ENCODE measurements at places on chromosomes 2 and 18.

DNA sequence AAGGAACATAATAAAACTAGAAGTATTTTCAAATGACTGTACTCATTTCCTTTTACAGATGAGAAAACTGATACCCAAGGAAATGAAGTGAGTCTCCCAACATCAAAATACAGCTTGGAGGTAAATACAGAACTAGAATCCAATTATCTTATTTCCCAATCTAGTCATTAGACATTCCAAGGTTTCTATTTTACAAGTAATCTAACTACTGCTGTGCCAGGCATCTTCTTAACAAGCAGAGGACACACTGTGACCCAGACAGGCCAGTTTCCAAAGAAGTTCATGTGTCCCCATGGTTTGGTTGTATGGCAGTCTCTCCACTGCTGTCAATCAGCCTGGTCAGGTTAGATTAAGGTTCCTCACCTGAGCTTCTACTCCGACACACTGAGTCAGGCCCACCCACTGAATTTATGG lies 143.5 kb downstream of the THADA start:
- no peak for DNase-seq

DNA sequence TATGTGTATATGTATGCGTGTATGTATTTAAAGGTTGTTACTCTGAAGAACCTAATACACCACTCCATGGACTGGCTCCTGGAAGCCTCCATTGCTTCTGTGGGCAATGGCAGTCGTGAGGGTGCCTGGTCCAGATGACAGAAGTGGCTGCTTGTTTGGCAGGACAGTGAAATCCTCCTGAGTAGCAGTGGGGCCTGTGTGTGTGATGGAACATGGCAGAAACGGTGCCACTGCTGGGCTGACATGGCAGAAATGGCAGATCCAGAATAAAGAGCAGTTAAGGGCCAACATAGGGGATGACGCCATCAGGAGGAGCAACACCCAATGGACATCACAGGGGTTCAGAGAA lies 6.1 kb upstream of the CPLX4 start:
- DNase-seq = no peak

DNA sequence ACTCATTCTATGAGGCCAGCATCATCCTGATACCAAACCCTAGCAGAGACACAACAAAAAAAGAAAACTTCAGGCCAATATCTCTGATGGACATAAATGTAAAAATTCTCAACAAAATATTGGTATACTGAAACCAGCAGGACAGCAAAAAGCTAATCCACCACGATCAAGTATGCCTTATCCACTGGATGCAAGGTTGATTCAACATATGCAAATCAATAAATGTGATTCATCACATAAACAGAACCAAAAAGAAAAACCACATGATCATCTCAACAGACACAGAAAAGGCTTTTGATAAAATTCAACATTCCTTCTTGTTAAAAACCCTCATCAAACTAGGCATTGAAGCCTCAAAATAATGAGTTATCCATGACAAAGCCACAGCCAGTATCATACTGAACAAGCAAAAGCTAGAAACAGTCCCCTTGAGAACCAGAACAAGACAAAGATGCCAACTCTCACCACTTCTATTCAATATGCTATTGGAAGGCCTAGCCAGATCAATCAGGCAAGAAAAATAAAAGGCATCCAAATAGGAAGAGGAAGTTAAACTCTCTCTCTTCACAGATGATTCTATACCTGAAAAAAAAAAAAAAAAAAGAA lies 45.3 kb downstream of the RTTN start:
- DNase-seq = no peak

DNA sequence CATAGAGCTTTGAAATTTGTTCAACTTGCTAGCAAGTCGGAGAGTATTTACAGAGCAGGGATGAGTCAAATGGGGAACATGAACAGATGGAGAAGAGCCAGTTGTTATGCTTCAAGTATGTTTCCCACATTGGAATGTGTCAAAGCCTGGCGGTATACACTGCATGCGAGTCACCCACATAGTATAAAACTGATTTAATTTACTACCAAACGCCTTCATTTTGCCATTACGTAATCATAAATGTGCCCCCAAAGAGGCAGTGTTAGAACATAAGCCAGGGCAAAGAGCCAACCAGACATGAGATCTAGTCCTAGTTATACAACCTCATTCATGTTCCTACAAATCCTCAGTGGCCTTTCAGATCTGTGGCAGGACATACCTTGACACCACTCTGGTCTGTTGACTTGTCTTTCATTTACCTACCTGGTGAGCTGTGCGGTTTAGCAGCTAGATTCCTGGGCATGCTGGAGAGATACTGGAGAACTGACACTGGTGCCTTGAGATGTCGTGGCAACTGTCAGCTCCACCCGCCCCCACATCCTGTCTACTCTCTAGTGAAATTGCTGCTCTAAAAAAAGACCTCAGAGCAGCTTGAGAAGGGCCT lies 21.7 kb upstream of the NRP2 start:
- DNase-seq = peak; percentile 83

GRCh38 chr2:207603486-207603885 lies 21.7 kb downstream of the METTL21A start:
- DNase-seq = no peak

GRCh38 chr2:137255990-137256389 lies 490.6 kb downstream of the THSD7B start:
- DNase-seq = no peak

GRCh38 chr2:239929504-239929903 lies 95.6 kb downstream of the NDUFA10 start:
- DNase-seq = no peak

DNA sequence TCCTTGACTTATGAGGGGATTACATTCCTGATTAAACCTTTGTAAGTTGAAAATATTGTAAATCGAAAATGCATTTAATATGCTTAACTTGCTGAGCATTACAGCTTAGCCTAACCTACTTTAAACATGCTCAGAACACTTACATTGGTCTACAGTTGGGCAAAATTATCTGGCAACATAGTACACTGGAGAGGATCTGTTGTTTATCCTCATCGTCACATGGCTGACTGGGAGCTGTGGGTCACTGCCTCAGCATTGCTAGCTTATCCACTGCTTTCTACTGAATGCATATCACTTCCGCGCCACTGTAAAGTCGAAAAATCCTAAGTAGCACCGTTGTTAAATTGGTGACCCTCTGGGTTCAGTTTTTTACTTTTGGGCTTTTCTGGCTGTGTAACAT lies 13.7 kb downstream of the PMS1 start:
- DNase-seq = no peak

GRCh38 chr2:1049691-1050090 lies 99.0 kb downstream of the SNTG2 start:
- no peak for DNase-seq

DNA sequence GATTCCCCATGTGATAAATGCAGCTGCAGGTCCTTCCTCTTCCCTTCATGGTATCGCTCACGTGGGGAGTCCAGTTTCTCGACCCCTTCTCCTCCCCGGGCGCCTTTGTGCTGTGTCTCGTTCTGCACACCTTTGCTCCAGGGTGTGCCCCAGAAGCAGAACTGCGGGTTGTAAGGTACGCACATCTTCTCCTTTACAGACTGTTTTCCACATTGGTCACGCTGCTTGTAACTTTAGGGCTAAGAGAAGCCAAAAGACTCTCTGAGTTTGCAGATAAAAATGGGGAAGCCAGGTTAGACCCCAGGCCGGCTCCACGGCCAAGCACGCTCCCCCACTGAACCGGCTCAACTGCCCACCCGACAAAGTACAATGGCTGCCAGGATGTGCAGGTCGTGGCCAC lies 45.9 kb upstream of the TFCP2L1 start:
- no peak for DNase-seq

DNA sequence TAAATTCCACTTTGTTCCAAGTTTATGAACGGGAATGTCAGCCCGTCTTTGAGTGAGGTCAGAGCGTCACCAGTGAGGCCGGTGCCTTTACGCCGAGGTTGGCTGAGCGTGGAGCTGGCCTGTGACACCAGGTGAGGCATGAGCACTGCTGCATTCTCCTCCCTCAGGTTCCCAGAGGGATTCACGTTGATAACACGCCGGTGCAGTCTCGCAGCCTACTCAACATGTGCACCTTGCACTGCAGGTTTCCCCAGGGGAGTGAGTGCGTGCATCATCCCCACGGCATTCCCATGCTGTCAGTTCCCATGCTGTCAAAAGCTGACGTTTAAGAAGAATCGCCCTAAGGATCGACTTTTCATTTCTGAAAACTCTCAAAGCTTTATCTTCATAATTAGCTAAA lies 213.3 kb downstream of the LDLRAD4 start:
- DNase-seq = no peak

GRCh38 chr2:63545023-63545422 lies 43.3 kb downstream of the WDPCP start:
- no peak for DNase-seq

DNA sequence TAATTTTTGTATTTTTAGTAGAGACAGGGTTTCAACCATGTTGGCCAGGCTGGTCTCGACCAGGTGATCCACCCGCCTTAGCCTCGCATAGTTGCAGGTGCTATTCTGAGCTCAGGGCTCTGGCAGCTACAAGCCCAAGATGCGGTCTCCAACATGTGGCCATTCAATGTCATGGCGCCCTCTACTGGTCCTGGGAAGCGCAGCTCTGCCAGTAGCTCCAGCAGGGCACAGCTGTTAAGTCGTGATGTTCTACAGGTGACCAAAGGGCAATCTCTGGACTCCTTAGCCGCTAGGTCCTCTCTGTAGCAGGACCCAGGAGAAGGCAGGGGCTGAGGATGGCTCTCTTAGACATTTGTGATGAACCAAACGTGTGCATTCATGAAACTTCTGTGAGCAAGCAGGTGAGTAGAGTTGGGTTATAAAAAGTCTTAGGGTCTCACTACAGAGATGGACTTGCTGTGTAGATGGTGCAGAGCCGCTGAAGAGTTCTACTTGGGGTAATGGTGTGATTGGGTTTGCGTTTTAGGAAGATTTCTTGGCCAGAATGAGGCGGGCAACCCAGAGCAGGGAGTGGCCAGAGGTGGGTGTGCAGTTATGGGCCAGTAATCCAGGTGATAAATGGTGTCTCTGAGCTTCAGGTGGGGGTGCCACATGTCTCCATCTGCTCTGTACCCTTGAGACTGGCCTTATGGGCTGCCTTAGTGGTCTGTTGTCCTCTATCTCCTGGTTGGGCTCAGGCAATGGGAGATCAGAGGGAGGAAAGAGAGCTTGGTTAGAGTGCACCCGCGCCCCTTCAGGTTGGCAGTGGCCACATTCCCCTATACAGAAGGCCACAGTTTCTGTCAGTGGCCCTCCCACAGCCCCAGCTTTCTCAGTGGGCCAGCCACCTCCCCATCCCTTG lies 31.0 kb downstream of the IL37 start:
- DNase-seq = peak; percentile 84

- no peak for DNase-seq
Observed at GRCh38 chr2:218343591-218343990, 13.1 kb upstream of the CATIP start.

- DNase-seq = peak; percentile 4
Observed at GRCh38 chr2:113407446-113408099, 29.9 kb upstream of the ZNG1B start.

DNA sequence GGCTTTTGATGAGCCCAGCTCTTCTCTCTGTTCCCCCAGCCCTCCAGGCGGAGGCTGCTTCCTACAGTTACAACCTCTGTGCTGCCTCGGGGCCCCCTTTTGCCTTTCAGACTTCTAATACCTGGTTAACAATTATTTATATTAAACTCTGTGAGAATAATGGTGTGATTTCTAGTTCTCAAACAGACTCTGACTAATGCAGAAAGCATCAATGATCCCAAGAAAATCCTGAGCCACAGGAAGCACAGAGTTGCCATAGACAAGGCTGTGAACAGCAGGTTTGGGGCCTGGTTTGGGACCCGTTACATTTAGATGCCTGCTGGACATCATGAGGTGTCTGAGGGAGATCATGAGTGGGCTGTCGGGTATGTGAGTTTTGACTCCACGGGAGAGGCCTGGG lies 37.4 kb upstream of the MYO3B start:
- DNase-seq = no peak

GRCh38 chr18:42509750-42510415 lies 554.8 kb downstream of the PIK3C3 start:
- no peak for DNase-seq

DNA sequence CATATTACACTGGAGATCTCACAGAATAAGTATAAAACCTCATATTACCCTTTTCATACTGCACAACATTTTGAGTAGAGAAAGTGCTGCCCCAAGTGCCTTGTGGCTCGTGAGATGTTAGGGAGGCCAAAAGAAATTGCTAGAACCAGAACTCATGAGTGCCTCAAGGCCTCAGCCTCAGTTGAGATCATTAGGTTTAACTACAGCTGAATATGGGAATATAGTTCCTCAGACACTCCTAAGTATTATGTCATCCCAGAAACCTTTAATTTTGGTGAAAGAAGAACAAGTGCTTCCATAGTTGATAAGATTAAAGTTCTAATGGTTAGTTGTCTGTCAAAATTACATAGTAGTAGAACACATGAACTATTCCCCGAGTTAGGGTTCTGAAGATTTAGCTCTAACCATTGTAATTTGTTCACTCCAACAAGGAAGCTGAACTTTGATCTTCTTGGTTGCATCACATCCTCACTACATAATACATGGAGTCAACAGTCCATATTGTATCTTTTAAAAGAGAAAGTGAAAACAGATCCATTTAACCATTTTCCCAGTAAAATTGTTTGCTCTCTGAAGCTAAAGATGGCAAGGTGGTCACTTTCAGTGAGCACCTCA lies 9.6 kb upstream of the AQP4 start:
- DNase-seq = no peak

DNA sequence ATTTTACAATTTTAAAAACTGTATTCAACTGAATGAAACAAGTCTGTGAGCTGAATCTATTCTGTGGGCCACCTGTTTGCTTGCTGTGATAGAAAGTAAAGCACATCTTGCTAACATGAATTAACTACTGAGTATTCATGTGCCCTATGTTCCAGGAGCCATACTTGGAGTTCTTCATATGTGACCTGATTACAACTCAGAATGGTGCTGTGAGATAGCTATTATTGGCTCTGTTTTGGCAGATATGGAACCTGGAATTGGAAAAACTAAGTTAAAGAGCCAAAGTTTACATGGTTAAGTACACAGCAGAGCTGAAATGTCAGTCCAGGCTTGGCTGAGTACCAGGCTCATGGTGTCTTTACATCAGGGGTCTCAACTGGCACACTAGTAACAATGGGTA lies 253.7 kb downstream of the AGPS start:
- no peak for DNase-seq

- peak; percentile 20 for DNase-seq
Observed at GRCh38 chr2:79850912-79851311, 338.1 kb downstream of the CTNNA2 start.

GRCh38 chr2:9782197-9782719 lies 61.0 kb upstream of the TAF1B start:
- DNase-seq = no peak

Measured in cardiac muscle cell (in vitro differentiated cells and primary cell).